ENCODE measurements at places on chromosomes 11 and 22.

DNA sequence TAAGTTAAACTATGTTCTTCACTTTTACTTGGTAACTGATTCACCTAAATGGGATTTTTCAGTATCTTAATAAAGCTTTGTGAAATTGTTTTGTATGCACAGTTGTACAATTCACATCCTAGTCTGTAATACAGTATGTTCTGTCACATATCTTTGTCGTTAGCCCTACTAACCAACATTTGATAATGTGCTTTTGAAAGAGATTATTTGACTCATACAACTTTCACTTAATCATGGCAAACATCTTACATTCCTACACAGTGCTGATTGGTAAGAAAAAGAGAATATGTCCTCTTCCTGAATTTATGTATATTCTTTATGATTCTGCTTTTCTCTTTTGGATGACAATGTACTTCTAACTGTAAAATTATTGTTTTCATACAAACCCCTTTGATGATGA is 234.5 kb downstream of the METTL15 start:
- no peak for DNase-seq

DNA sequence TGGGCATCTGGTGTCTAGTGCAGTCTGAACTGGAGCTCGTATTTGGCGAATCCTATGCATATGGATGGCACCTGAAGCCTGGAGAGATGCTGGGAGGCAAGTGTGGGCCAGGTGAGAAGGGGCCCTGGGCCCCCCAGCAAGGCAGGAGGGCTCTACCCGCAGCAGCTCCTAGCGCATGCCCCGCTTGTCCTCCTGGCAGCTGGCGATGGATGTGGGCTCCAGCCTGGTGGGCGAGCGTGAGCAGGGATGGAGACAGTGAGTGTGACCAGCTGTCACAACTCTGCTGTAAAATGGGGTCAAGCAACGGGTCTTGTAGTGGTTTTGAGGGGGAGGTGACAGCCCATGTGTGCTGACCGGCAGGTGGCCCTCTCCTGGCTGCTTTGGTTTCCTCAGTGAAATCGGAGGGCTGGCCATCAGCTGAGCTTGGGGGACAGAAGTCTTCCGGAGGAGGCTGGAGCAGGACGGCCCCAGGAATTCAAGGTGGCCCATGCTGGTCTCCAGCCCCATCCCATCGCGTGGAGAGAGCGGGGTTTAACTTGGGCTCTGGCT is 12.0 kb downstream of the FRMD8 start:
- DNase-seq: no peak

DNA sequence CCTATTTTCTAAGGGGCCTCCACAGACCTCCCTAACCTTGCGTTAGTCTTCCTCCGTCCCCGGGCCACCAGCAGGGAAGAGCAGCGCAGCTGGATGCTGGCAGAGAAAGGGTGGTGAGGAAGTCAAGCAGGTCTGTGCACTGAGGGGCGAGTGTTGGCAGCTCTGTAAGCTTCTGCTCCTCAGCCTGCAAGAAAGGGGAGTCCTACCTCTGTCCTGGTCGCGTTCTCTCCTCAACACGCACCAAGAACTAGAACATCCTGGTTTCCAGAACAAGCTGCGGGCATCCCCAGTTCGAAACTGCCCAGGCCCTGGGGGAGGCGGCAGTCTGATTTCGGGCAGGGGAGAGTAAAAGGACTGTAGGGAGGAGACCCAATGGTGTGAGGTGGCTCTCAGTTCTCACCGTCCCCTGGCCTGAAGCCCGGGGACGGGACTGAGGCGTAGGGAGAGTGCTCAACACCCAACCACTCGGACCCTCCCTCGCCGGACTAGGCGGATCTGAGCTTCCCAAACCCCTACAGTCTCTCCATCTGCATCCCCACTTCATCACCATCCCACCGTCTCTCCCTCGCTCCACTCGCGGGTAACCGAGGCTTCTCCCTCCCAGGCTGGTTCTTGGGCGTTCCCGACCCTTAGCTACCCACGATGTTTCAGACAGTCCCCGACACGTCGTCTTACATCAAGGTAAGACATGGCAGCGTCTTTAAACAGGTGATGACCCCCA is 7.7 kb upstream of the FLI1 start:
- DNase-seq: no peak

- DNase-seq: no peak
Measured at GRCh38 chr11:104663190-104664140, 234.8 kb downstream of the CASP12 start.

GRCh38 chr11:61022311-61023085 is 51.0 kb downstream of the CD6 start:
- DNase-seq: no peak

DNA sequence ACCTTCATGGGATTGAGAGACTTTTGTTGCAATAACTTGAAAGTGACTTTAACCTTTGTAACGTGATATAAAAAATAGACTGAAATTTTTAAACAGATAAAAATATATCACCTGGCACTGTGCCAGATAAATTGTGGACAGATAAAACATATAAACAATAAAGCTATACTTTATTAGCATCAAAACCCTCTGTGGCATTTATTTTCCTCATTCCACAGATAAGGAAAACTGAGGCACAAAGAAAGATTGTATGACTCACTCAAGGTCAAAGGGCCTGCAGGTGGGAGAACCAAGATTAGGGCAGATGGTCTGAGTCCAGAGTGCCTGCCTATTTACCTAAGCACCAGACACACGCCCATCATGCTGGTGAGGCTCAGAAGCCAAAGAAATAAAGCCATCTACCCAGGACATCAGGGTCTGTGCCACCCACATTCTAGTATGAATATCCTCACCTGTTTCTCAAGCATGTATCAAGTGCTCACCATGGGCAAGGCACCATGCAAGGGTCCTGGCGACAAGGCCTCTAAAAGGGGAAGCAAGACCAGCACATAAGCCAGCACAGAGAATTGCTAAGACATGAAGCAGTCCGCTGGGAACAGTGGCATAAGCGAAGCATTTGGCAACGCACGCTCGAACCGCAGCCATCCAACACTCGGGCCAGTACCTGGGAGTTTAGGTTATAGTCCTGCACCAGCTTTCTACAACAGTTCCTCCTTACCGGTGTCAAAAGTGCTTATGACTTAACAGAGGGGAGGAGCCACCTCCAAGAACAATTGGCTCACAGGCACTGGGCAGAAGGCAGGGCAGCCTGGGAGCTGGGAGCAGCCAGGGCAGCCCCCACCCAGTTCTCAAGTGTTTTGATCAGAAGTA is 17.6 kb downstream of the MYH9 start:
- DNase-seq: no peak

DNA sequence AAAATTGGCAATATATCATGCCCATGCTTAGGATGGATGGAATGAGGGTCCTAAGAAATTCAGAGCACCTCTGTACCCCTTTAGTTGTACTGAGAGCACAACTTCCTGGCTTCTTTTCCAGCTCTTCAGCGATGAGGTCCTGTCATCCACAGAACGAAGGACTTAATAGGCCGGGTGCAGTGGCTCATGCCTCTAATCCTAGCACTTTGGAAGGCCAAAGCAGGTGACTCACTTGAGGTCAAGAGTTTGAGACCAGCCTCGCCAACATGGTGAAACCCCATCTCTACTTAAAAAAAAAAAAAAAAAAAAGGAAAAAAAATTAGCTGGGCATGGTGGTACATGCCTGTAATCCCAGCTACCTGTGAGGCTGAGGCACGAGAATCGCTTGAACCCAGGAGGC is 125.3 kb upstream of the BMAL1 start:
- no peak for DNase-seq

- DNase-seq: no peak
Measured at GRCh38 chr11:133992121-133992520, 35.4 kb upstream of the IGSF9B start.

GRCh38 chr22:30402028-30402765 is 5.4 kb downstream of the SEC14L2 start:
- DNase-seq: no peak

GRCh38 chr11:111764621-111765020 is 1.6 kb downstream of the PPP2R1B start:
- no peak for DNase-seq

GRCh38 chr11:19026862-19027261 is 33.7 kb downstream of the MRGPRX2 start:
- no peak for DNase-seq

DNA sequence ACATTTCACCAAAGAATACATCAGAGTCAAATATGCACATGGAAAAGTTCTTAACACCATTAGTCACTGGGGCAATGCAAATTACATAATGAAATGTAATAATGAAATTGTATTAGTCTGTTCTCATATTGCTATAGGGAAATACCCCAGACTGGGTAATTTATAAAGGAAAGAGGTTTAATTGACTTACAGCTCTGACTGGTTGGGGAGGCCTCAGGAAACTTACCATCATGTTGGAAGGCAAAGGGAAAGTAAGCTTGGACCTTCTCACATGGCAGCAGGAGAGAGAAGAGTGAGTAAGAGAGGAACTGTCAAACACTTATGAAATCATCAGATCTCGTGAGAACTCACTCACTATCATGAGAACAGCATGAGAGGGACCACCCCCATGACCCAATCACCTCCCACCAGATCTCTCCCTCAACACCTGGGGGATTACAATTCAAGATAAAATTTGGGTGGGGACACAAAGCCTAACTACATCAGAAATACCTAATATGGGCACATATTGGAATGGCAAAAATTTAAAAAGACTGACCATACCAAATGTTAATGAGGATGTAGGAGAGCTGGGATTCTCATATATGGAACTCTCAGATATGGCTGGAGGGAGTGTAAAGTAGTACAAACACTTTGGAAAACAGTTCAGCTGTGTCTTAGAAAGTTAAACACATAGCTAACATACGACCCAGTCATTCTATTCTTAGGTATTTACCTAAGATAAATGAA is 65.1 kb upstream of the CD44 start:
- no peak for DNase-seq

DNA sequence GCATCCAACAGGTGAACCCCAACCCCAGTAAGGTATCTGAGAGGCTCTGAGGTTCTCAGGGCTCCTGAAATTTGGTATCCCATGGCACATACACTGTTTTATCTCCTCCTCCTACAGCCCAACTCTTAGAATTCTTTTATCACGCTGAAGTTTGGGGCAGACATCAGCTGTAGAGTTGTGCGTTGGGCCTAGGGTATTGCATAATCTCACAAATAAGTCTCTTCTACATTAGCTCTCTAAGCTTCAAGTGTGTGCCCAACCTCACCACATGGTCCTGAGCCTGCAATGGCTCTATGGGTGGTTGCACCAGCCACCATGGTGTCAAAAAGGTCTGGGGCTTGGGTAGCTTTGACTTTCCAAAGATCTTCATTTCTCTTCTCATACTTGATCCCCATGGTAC is 603.0 kb downstream of the BUD13 start:
- no peak for DNase-seq

DNA sequence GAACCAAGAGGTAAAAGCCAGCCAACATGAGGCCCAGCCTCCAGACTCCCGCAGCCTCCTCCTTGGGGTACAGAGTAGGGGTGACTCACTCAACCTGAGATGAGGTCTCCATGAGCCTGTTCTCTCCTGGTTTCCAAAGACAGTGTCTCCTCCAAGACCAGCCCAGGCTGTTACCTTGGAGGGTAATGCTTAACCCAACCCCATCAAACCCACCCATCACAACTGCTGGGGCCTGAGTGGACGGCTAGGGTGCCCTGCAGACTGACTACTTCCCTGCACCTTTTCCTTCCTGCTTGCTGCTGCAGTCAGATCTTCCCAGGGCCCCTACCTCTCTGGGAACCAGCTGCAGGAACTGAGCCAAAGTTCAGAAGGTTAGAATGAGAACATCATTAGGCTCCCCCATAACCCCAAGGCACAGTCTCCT is 5.1 kb upstream of the NOL12 start:
- DNase-seq: no peak

DNA sequence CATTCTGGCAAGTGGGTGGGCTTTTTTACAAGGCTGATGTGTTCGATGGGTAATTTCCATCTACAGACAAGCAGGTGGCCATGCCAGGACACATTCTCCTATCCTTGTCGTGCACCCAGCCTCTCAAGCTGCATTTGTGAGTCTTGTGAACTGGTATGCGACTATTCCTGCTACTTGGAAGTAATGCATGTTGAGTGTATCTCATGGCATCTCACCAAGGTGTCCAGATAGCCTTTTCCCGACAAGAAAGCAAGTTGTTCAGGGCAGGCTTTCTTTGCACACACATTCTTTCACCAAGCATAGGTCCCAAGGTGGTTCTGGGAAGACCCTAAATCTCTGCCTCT is 18.8 kb upstream of the SYT13 start:
- no peak for DNase-seq

GRCh38 chr22:23833911-23834317 is 4.9 kb downstream of the DERL3 start:
- DNase-seq: no peak

- DNase-seq: no peak
Measured at GRCh38 chr11:83702796-83703195, 416.6 kb upstream of the CCDC90B start.

GRCh38 chr11:125295931-125296330 is 131.4 kb downstream of the PKNOX2 start:
- no peak for DNase-seq

- DNase-seq: no peak
Measured at GRCh38 chr11:15830741-15831428, 525.5 kb downstream of the SOX6 start.

DNA sequence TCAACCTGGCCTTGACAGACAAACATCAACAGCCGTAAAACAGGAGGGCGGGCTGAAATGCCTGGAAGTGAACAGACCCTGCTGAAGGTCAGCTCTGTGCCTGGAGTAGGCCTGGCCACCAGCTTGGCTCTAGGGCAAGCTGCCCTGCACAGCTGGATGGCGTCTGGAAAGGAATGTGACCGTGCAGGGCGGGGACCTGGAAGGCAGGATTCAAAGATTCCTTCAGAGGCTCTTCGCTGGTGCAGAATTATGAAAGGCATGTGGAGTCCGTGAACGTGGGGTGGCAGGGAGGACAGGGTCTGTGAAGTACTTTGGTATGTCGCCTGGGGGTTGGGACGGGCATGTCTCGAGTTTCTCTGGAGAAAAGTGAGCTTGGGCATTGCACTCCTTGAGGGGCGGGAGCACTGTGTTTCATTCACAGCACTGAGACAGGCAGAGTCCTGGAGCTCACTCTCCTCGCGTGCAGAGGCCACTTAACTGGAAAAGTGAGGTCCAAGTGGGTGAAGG is 1.5 kb downstream of the EHD1 start:
- DNase-seq: no peak

DNA sequence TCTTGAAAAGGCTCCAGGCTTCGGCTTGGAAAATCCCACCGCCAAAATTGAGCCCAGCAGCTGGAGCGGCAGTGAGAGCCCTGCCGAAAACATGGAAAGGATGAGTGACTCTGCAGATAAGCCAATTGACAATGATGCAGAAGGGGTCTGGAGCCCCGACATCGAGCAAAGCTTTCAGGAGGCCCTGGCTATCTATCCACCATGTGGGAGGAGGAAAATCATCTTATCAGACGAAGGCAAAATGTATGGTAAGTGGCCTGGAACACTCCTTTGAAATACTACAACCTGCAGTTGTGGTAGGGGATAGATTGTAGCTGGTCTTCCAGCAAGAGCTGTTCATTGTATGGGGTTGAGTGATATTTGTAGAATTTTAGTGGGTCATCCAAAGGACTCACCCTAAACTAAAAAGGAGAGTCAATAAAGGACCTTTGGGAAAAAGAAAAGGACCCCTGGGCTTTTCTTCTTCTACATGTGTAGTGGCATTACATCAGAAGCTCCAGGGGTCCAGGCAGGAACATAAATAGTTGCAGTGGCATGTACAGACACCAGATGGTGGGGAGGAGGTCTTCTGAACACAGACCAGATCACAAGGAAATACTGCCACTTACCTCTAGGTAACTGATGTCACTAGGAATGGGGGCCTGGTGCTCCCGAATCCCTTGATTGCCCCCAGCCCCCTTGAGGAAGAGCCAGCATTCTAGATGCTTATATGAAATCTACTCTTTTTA is 90.1 kb downstream of the TEAD1 start:
- DNase-seq: no peak

All from lower leg skin (tissue), 4 donors.